Activated CD4-positive, alpha-beta T cell treated with anti-CD3 and anti-CD28 coated beads for 24 hours (primary cell): ENCODE measurements at places on chromosomes 11 and 22.

DNA sequence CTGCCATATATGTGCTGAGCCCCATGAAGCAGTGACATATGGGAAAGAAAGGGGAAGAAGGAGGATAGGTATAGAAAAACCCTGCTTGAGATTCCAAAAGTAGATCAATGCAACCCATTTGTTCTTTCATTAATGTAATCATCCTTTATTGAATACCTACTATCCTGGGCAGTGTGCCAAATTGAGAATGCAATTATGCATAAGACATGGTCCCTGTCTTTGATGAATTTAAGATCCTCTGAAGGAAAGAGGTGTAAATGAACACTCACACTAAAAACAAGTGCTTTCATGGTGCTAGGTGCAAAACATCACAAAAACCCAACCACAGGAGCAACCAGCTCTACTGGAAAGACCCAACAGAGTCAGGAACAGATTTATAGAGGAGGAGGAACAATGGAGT lies 29.7 kb downstream of the FLI1 start:
- no peak for DNase-seq

DNA sequence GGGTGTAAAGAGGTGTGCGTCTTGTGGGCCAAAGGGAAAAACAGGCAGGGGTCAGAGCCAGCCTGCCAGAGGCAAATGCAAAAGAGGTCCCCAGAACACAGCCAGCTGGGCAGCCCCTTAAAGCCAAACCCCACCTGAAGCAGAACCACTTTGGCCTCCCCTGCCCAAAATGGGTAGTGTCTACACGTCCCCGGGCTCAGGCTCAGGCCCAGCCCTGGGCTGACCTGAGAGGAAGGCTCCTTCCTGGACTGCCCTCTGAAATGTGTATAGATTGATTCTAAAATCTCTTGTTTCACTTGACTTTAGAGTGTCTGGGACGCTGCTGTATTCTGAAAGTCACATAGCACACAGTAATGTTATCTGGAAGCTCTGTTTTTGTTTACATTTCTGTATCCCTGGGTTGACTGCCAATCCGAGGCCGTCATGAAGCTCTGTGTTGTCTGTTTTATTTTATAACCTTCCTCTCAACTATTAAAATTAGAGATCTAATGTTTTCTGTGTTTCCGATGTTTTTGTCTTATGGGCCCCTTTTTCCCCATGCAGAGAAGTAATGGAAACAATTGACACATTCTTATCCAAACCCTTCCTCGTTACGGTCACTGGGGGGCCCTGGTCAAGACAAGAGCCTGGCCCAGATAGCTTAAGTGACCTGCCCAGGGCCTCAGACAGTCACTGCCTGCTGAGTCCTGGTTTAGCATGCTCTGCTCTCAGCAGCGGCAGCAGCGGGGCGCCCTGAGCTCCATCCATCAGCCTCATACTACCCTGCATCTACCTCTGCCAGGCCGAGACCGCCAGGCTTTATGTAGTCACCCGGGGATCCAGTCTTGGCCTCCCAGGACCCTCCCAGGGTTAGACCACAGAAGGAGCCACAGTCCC lies 10.1 kb downstream of the OVOL1 start:
- no peak for DNase-seq

DNA sequence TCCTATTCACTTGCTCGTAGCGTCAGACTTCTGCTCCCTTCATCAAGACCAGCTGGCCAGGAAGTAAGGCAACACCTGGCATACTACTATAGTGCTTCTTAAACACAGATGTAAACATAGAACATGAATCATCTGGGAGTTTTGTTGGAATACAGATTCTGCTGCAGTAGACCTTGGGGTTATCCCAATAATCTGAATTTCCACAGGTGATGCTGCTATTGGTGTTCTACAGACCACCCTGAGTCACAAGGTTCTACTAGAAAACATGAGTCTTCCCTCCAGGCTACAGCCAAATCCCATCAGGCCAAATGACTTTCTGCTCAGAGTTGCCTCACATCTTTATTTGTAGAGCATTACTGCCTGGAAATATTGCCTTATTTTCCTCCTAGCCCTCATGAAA lies 175.2 kb downstream of the NELL1 start:
- no peak for DNase-seq

DNA sequence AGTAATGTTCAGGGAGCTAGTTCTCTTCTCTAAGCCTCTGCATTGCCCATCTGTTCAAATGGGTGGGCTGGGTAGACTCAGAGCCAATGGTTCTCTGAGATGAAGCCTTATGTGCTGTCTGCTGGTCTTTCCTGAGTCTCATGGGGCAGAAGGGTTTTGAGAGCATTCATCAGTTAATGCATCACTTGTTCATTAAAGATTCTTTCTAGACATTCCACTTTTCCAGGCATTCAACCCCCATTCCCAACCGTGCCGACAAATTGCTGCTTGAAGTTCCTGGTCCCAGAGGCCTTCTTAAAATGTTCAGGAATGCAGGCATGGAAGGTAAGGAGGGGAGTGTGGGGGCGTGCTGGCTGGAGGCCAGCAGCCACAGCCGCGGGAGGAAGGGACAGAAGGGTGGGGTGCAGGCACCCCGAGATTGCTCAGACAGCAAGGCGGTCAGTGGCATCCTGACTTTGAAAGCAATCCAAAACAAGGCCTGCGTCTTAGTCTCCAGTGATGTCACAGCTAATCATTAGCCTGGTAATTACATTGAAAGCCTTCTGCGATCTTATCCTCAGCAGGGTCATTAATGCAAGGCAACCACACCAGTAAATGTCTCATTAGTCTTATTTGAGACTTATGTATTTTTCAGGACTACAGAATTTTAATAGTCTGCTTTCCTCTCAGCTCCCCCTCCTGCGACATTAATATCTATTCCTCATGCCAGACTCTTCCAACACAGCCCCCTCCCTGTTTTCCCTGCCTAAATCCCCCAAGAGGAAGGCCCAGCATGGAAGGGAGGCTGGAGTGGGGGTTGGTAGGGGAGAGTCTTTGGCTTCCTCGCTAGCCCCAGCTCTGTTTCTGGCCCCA lies 328.8 kb downstream of the MIAT start:
- no peak for DNase-seq

GRCh38 chr11:115452241-115452640 lies 52.0 kb downstream of the CADM1 start:
- no peak for DNase-seq

- DNase-seq: no peak
Measured at GRCh38 chr11:128595221-128595620, 7.9 kb upstream of the ETS1 start.

GRCh38 chr11:118614511-118614910 lies 7.1 kb downstream of the PHLDB1 start:
- no peak for DNase-seq

DNA sequence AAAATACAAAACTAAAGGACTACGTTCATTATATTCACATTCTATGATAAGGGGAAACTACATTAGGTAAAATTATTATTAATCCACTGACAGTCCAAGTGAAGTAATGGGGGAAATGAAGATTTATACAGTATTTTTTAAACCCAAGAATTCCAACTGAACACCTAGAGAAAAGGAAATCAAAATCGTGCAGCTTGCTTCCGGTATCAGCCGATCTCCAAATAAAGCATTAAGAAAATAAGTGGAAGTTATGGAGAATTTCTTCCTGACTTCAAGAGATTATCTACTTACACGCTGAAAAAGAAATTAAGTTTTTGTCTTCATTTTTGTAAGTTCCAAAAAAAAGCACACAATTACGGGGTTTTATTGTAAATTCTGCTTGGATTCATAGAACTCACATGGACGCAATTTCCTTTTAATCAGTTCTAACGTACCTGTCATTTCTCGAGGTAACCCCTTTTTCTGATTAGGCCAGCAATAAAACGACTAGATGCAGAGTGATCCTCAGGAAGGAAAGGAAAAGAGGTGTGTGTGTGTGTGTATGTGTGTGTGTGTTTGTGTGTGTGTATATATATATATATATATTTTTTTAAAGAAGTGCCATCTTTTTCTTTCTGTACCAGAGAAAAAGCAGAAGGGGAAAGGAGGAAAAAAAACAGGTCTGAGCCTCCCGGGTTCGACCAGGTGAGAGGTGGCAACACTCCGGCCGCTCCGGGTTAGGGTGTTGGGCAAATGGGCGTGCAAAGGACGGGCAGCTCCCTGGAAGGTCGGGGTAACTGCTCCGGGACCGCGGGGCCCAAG lies 1.1 kb downstream of the ZBTB44 start:
- DNase-seq: no peak
